ENCODE measurements at places on chromosomes 3 and 15.

DNA sequence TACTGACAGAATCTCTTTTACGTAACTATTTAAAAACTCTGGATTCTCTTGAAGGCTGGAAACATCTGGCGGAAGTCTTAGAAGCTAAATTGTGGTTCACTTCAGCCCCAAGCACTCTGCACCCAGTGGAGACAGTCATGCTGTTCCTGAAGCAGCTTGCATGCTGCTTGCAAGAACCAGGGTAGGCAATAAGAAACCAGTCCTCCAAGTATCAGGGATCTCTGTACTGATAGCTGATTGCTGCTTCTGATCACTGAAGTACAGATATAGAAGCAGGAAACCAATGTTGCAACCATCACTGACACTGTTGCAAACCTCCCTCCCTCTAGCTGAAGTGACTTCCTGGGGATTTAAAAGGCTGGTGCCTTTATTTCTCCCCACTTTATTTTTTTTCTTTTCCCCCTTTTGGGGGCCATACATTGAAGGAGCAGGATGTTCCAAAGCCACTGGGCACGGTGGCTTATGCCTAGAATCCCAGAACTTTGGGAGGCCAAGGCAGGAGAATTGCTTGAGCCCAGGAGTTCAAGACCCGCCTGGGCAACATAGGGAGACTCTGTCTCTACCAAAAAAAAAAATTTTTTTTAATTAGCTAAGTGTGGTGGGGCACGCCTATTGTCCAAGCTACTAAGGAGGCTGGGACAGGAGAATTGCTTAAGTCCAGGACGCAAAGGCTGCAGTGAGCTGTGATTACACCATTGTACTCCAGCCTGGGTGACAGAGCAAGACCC is 15.3 kb downstream of the SPCS1 start:
- no peak for DNase-seq

DNA sequence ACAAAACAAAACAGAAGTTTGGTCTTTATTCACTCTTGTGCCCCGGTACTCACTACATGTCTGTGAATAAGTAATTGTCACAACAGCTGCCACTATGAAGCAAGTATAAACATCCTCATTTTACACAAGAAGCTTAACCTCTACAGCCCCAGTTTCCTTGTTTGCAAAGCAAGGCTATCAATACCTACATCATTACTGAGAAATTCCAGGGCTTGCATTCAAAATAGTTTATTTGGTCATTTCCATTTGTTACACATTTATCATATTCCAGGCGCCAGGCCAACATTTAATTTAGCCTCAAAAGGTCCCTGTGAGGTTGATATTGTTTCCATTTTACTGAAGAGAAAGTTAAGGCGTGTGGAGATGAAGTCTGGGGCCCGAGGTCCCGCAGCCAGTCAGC is 161.4 kb upstream of the LRTM1 start:
- DNase-seq: no peak

DNA sequence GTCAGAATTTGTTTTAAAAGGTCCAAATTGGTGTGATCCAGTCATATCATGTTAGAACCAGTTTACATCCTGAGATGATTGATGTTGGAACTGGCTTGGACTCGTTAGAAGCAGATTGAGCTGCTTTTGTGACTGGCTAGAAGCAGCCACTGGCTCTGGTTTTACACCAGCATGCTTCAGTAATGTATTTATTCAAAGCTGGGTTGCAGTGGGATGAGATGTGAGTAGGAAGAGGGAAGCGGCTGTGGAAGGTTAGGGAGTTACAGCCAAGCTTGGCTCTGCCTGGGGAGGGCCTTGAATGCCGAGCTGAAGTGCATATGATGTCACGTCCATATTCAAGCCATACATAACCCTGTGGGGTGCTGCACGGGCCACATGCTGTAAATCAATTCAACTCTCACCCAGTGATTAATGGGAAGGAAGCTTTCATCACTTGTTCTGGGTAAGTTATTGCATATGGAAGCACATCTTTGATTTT is 104.0 kb upstream of the SMAD3 start:
- DNase-seq: no peak

DNA sequence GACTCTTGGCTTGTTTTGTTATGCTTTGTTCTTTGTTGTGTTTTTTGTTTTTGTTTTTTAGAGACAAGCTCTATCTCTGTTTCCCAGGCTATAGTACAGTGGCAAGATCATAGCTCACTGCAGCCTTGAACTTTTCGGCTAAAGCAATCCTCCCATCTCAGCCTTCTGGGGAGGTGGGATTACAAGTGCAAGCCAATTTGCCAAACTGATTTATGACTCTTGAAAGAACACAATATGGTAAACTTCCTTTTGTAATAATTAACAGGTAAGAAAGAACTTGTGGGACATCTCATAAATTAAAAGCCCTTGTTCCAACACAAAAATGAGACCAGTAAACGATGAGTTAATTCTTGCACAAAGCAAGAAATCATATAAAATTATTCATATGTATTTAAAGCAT is 476.3 kb downstream of the MAGI1 start:
- DNase-seq: no peak

- DNase-seq: no peak
Observed at GRCh38 chr3:117628823-117629291, 919.3 kb downstream of the TUSC7 start.

GRCh38 chr3:116614795-116615362 is 94.7 kb upstream of the TUSC7 start:
- DNase-seq: no peak

DNA sequence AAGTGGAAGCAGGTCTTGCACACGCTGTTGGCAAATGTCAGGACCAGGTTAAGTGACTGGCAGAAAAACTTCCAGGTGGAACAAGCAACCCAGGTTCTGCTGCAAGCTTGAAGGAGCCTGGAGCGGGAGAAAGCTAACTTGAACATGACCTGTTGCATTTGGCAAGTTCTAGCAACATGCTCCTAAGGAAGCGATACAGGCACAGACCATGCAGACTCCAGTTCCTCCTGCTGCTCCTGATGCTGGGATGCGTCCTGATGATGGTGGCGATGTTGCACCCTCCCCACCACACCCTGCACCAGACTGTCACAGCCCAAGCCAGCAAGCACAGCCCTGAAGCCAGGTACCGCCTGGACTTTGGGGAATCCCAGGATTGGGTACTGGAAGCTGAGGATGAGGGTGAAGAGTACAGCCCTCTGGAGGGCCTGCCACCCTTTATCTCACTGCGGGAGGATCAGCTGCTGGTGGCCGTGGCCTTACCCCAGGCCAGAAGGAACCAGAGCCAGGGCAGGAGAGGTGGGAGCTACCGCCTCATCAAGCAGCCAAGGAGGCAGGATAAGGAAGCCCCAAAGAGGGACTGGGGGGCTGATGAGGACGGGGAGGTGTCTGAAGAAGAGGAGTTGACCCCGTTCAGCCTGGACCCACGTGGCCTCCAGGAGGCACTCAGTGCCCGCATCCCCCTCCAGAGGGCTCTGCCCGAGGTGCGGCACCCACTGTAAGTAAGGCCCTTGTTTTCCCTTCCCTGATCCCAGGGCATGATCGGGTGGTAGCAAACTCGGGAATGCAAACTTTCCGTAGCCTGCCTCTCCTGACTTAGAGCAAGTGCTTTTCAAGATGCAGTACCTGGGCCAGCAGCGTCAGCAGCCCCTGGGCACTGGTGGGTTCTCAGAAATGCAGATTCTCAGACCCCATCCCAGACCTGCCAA is 759 bp downstream of the GALNT15 start:
- DNase-seq: no peak

DNA sequence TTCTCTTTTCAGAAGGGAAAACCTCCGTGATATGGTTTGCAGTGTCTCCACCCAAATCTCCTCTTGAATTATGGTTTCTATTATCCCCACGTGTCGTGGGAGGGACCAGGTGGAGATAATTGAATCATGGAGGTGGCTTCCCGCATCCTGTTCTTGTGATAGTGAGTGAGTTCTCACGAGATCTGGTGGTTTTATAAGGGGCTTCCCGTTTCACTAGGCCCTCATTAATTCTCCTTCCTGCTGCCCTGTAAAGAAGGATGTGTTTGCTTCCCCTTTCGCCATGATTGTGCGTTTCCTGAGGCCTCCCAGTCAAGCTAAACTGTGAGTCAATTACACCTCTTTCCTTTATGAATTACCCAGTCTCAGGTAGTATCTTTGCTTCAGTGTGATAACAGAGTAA is 692.7 kb upstream of the GRM7 start:
- no peak for DNase-seq

GRCh38 chr3:13277196-13277813 is 142.8 kb downstream of the NUP210 start:
- no peak for DNase-seq

DNA sequence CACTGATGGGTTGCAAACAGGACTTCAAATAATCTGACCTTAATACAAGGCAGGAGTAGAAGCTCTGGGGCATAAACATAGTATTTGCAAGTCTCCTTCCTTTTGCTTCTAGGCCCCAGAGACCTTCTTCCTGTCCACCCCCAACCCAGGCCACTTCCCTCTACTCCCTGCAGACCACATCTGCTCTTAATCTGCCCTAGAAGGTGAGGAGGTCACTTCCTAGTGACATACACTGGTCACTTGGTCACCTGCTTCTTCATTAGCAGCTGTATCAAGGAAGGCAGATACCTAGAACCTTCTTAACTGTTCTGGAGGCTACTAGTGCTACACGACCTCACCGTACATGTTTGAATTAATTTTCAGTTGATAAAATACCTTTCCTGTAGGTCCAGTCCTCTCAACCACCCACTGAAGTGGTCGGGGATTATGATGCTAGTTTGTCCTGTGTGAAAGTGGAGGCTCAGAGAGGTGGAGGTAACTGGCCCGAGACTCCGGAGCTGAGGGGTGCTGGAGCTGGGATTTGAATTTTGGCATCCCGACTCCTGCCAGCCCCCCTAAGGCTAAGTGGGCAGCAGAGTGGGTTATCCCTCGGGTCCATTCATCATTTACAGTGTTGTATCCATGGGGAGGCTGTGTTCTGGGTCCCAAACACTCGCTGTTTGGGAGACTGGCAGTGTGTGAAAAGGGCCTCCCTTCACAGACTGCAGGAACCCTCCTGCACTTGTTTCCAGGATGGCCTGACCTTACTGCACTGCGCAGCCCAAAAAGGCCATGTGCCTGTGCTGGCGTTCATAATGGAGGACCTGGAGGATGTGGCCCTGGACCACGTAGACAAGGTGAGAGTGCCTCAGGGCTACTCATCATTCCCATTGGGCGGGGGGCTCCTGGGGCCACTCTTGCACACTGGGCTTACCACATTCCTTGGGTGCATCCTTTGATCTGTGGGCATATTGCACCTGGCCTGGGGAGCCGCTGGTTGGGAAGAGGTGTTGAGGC is 13.9 kb downstream of the ANKDD1A start:
- DNase-seq: no peak

- no peak for DNase-seq
Observed at GRCh38 chr3:122021037-122021436, 1.0 kb downstream of the ILDR1 start.

- no peak for DNase-seq
Observed at GRCh38 chr3:133459400-133459799, 59.5 kb downstream of the BFSP2 start.

- no peak for DNase-seq
Observed at GRCh38 chr3:57805266-57805665, 49.2 kb downstream of the SLMAP start.

- no peak for DNase-seq
Observed at GRCh38 chr3:73144276-73144675, 82.8 kb downstream of the EBLN2 start.

GRCh38 chr15:34613301-34613700 is 29.9 kb upstream of the GOLGA8B start:
- no peak for DNase-seq

DNA sequence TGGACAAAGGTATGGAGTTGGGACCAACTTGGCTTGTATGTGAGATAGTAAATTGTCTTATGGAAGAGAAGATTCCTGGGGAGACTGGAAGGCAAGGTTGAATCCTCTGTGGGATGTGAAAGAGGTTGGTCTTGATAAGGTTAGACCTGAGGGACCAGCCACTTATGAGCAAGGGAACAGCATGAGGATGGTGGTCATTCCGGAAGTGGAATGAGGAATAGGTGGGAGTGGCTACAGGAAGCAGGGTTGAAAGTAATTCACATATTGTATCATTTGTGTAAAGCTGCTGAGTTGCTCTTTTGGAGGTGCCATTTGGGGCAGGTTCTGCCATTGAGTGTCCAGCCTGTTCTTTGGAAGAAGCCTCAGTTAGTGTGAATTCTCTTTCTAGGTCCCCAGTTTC is 13.2 kb downstream of the USP13 start:
- DNase-seq: no peak

- no peak for DNase-seq
Observed at GRCh38 chr3:122350814-122351418, 25.9 kb downstream of the CSTA start.

DNA sequence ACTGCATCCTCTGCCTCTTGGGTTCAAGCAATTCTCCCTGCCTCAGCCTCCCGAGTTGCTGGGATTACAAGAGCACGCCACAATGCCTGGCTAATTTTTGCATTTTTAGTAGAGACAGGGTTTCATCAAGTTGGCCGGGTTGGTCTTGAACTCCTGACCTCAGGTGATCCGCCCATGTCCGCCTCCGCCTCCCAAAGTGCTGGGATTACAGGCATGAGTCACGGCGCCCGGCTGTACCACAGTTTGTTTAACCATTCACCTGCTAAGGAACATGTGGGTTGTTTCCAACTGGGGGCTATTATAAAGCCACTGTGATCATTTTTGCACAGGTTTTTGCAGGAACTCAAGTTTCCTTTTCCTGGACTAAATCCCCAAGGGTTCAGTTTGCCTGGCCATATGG is 123.2 kb upstream of the RAP2B start:
- DNase-seq: no peak

DNA sequence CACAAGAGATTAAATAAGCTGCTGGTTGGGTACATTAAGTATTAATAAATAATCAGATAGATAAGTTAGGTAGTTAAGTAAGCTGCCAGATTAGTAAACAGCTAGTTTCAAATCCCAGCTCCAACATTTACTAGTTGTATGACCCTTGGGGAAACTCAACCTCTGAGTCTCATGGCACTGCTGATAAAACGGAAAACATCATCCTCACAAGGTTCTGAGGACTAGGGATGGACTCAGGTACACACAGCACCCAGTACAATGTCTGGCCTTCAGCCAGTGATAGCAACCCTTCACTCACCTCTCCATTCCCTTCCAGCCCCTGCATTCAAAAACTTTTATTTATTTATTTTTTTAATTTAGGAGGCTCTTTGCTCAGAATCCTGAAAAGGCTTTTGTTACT is 32.3 kb downstream of the B3GNT5 start:
- no peak for DNase-seq

- DNase-seq: no peak
Observed at GRCh38 chr3:187015903-187016638, 85.7 kb downstream of the ST6GAL1 start.

- DNase-seq: no peak
Observed at GRCh38 chr15:42730536-42730935, 6.4 kb downstream of the CDAN1 start.

GRCh38 chr15:78083186-78083585 is 5.7 kb upstream of the TBC1D2B start:
- no peak for DNase-seq
